Stimulated activated effector memory CD8-positive, alpha-beta T cell treated with anti-CD3 and anti-CD28 coated beads, Interleukin-12 subunit alpha, Interleukin-12 subunit beta, amount 100 ng/mL, for 72 hours (primary cell): ENCODE measurements at places on chromosomes 5 and 9.

- no peak for DNase-seq
Measured at GRCh38 chr5:125274938-125275724, 528.7 kb upstream of the ZNF608 start.

DNA sequence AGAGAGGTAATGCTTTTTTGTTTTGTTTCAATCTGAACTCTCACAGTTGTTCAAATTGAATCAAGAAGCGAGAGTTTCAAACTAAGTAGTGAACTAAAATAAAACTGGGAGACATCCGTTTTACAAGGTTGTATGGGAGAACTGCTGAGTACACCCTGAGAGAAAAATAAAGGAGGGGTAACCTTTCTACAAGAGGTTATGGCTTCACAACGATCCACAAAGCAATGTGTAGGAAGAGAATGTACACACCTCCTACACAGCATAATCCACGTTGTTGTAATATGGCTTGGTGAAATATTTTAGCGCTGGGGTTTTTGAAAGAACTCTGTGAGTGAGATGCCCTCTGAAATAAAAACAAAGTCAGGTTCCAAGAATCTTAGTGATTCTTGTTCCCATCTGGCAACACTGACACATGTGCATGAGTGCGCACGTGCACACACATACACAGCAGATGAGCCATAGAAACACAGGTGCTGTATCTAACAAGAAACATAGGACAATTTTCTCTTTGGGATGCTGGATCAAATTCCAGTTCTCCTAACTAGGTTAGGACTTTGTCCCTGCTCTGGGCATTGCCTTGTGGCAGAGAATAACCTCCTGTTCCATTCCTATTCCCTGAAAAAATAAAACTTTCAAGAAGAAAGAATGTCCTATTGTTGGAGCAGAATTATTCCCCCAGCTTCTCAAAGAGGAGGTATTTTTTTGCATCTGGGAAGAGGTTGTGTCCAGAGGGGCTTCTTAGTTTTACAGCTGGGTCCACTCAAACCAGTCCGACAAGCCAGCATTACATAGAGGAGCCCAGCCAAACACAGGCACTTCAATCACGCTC is 94.5 kb upstream of the EFNA5 start:
- DNase-seq: no peak

DNA sequence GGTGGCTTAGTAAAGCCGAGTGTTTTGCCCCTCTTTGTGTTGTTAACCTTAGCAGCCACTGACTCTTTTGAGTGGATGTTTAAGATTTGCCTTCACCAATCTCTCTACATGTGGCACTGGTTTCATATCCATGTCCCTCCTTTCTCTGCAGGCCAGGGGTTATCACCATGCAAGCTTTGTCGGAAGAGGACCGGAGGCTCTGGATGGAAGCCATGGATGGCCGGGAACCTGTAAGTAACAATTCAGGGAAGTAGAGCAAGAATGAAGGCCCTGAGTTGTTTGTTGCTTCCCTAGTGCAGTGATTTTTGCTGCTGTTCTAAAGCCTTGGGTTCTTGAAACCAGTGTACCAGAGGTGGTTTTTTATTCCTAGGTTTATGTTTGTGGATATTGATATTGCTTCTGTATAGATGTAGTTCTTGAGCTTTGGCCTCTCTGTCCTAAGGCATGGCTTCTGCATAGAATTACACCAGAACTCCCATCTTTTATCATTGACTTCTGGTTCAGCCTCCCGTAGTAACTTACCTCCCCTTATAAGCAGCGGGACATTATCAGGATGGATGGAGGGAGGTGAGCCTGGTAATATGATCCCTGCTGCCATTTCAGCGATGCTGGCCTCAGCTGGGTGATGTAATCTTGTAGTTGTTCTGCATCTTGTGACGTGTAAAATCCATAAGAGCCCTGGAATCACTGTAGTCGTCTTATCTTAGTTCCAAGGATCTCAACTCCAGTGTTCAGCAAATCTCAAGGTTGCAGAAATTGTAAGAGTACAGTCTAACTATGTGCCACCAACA is 161.9 kb downstream of the ARHGAP26 start:
- DNase-seq: no peak

GRCh38 chr5:56059854-56060253 is 65.1 kb upstream of the IL6ST start:
- DNase-seq: no peak

- DNase-seq: no peak
Measured at GRCh38 chr5:67063055-67063454, 133.5 kb downstream of the CD180 start.

- DNase-seq: no peak
Measured at GRCh38 chr9:12856603-12857002, 81.8 kb downstream of the LURAP1L start.

GRCh38 chr5:151040211-151040747 is 19.9 kb downstream of the GPX3 start:
- DNase-seq: no peak

GRCh38 chr5:159951387-159951786 is 35.1 kb downstream of the ADRA1B start:
- DNase-seq: no peak

GRCh38 chr9:115629879-115630840 is 512.2 kb upstream of the TNC start:
- DNase-seq: no peak

- DNase-seq: peak; percentile 64
Measured at GRCh38 chr9:92807757-92808725, 43.4 kb upstream of the BICD2 start.

DNA sequence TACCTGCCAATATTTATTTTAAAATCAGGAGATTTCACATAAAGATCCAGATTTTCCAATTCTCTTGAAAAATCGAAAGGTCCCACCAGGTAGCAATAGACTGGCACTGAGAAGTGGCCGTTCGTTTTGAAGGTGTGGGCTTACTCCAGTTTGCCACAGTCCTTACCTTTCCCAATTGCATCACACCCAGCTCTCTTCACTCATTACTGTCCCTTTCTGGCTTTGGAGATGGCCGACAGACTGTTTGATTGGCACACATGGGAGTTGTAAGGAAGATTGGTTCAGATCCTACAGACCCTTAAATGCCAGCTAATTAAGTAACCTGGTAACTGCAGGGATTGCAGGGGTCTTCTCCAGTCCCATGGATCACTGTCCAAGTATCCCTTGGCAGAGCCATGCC is 68.7 kb upstream of the LARP1 start:
- no peak for DNase-seq

GRCh38 chr5:83745816-83746215 is 25.2 kb upstream of the HAPLN1 start:
- DNase-seq: no peak

GRCh38 chr9:16344343-16344742 is 526.1 kb downstream of the BNC2 start:
- no peak for DNase-seq

DNA sequence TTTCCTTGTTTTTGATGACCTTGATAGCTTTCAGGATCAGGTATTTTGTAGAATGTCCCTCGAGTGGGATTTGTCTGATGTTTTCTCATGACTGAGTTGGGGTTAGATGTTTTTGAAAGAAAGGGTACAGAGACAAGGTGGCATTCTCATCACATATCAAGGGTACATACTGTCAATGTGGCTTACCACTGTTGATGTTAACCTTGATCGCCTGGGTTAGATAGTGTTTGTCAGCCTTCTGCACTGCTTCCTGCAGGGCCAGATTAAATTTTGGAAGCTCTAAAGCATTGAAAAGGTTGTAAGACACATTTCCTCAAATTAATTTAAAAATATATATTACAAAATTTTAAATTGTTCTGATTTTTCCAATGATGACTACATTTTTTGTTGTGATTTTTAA is 287.4 kb upstream of the ACTBL2 start:
- DNase-seq: no peak

DNA sequence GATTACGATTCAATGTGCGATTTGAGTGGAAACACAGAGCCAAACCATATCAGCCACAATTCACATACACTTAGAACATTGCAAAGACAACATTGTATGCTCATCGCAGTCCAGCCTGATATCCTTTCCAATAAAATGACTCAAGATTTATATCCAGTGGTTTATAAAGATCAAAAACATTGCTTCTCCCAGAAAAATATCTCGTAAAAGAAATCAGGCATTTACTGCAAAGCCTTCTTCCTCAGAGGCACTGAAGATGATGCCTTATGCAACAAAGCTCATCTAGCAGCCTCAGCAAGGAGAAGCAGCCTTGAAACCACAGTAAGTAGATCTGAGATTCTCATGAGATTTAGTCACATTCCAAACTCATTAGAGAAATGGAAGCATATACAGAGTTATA is 523.8 kb downstream of the ELAVL2 start:
- DNase-seq: no peak

DNA sequence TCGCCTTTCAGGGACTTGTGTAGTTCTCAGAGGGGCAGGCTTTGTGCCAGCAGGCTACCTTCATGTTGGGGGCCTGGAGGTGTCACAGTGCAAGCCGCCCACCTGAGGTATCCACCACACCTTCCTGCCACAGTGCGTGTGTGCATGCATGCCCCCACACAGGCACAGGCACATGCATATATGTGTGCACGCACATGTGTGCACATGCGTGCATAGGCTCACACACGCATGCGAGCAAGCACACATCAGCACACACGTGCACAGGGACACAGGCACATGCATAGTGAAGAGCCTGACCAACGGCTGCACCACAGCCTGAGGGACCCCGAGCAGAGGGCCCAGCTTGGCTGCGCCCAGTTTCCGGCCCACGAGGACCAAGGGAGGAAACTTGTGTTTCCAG is 36.1 kb downstream of the IRX4 start:
- no peak for DNase-seq

DNA sequence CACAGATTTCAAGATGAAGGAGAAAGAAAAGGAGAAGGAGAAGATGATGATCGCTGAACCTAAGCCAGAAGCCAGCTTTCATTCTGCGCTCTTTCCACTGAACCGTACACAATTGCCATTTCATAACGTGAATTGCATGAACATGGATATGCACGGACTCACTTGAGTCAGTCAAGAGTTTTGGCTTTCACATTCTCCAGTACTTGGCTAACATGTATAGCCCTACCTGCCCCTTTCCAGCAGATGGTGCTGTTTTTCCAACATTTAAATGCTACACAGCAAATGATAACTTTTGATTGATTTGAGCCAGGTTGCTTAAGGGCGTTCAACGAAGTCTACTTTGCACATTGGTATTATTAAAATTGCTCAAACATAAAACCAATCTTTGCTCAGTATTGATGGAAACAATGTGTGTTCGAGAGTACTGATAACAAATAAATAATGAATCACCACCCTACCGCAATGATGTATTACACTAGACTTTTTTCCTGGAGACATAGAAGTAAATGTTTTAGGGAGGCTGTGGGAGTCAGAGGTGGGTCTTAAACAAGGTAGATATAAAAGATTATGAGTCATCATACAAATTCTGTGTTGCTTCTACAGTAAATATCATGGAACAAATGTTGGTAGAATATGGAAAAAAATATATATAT is 196.4 kb downstream of the TRPM3 start:
- no peak for DNase-seq

GRCh38 chr9:34456746-34457145 is 1.6 kb downstream of the FAM219A start:
- no peak for DNase-seq

DNA sequence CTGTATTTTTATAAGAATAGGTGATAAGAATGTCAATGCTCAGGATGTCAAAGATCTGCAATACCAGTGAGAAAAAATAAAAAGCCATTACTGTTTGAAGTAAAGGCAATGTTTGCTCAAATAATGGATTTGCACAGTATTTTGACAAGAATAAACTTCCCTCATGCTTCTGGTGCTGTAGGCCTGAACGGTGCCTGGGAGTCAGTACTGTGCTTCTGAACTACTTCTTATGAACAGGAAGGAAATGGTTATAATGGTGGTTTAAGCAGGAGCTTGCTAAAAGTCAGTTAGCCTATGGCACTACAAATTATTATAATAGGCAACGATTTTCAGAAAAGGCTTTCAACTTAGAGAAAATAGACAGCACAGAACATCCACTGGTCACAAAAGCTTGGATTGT is 548.3 kb upstream of the CDH18 start:
- DNase-seq: no peak

DNA sequence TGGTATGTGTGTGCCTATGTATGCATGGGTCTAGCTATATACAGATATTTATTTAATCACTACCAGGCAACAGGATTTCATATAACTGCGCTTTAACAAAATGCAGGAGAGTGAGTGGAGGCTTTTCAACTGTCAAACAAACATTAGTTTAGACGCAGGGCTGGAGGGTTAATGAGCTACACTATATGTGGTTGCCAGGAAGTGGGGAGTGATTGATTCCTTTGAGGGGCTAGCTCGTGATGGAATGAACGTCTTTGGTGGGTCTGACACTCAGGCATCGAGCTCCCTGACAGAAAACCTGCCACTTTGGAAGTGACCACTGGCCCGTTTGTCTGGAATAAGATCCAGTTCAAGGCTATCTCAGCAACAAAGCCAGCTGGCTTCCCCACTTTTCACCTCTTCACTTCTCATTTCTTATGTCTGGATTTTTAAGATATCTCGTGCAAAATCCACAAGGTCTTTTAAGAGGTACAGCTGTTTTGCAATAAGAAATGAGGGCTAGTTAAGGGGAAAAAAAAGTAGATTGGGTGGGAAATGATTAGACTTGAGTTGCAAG is 78.0 kb downstream of the CFAP77 start:
- no peak for DNase-seq
